Stimulated activated CD4-positive, alpha-beta T cell treated with anti-CD3 and anti-CD28 coated beads, TNF-alpha, amount 100 ng/mL, for 1 hour (primary cell): ENCODE measurements at places on chromosomes 6 and 20.

GRCh38 chr6:5516036-5516435, 254.7 kb downstream of the FARS2 start:
- DNase-seq = no peak

GRCh38 chr6:38169977-38170526, 350.5 kb downstream of the ZFAND3 start:
- DNase-seq = no peak

DNA sequence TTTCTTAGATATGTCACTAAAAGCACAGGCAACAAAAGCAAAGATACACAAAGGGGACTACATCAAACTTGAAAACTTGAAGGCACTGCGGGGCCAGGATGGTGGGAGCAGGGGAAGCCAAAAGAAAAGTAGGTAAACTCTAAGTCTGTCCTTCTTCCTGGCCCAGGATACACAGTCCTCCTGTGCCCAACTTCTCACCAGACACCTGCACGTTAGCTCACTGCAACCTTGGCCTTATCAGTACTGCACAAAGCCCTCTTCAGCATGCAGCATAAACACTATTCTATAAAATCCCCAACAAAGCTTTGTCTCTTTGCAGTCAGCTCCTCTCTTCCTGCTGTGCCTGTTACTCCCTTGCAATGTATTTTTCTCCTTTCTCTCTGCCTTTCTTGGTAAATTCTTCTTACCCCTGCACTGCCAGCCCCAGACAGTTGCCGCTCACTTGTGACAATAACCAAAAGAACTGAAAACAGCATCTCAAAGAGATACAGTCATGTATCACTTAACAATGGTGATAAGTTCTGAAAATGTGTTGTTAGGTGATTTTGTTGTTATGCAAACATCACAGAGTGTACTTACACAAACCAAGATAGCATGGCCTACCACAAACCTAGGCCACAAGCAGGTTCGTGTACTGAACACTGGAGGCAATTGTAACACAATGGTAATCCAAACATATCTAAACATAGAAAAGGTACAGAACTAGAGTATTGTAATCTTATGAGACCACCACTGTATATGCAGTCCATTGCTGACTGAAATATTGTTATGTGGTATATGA, 51.2 kb downstream of the NINL start:
- no peak for DNase-seq

- DNase-seq = no peak
Measured at GRCh38 chr20:44102582-44102981, 84.4 kb downstream of the JPH2 start.

GRCh38 chr6:102137859-102138258, 744.4 kb downstream of the GRIK2 start:
- DNase-seq = no peak

- no peak for DNase-seq
Measured at GRCh38 chr20:14877301-14878028, 540.1 kb upstream of the FLRT3 start.

DNA sequence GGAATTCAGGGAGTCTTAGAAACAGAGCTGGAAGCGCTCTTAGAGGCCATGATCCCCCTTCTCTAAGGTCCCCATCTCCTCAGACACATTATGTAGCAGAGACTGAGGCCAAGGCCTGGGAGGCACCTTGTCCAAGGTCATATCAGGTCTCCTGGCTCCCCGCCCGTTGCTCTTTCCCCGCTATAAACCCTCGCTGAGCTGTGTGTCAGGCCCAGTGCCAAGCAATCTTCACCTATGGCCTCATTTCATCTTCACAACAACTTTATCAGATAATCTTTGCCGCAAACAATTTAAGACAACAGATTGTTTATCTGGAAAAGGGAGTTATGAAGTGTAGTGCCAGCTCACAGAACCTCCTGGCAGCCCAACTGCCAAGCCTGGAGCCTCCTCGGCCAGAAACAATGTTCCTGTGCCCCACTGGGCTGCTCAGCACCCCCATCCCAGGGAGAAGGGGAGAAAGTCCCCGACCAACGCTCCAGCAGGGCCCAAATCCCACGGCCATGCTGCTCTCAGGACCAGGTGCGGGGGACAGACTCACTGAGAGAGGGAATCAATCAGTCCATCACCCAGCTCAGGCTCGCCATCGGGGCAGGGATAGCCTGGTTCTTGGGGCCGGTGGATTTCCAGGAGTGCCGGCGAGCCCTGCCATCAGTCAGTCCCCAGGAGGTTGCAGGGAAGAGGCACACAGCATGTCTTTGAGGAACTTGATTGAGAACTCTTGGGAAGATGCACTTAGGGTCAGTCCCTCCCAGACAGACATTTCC, 16.9 kb upstream of the FANCE start:
- DNase-seq = no peak

DNA sequence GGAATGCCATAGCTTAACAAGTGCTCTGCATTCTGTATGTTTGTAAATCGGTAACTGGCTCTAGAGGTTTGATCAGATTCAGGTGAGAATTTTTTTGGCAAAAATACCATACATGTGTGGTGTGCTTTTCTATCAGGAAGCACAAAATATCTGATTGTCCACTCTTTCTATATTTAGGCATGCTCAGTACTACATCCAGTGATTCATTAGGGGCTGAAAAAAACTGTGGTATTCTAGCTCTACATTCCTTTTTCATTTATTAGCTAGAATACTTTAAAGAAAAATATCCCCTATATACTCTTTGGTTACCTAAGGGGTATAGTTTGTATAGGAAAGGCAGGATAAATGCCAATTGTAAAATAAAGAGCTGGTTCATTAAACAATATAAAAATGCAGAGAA, 10.6 kb upstream of the ELOVL2 start:
- no peak for DNase-seq

GRCh38 chr6:89430201-89430962, 2.6 kb upstream of the ANKRD6 start:
- DNase-seq = no peak

DNA sequence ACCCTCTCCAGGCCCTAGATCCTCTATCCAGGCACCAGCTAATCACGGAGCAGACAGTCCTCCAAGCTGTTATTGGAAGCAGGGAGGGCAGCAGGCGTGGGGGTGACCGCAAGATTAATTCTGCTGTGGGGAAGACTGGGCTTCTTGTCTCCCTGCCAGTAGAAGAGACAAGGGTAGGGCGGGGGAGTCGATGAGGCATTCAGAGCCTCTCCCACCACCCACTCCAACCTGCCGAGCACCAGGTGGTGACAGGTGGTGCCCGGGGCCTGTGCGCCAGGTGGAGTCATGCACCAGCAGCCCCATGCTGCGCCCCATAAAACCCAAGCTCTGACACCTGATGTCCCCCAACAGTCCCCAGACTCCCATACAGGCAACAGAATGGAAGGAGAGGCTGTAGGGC, 89.6 kb downstream of the CDH22 start:
- DNase-seq = no peak
